ENCODE measurements at places on chromosomes 4 and X. TPM values are rescaled to one million over a fixed set of nuclear protein-coding genes. Genes with fewer than 3 reads are reported as not detected.
A peak's percentile ranks its signal among the peaks of the same experiment; 100 is the strongest.

- DNase-seq = no peak
Measured at GRCh38 chr4:36010397-36010929, 233.9 kb downstream of the ARAP2 start.

DNA sequence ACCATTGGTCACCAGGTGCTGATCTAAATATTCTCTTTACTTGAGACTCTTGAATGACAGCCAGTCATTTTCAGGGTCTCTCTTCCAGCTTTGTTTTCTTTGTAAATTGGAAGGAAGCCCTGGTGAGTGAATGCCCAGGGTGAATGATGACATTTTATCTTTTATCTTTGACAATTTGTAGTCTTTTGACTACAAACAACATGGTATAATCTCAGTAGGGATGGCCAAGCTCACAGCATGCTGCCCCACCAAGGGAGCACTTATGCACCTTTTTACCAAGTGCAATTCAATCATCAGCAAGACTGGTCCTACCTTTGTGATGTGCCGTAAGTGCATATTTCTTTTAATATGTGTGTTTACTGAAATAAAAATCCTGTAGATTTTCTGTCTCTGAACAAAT lies 5.7 kb downstream of the AFM start:
- DNase-seq = no peak

DNA sequence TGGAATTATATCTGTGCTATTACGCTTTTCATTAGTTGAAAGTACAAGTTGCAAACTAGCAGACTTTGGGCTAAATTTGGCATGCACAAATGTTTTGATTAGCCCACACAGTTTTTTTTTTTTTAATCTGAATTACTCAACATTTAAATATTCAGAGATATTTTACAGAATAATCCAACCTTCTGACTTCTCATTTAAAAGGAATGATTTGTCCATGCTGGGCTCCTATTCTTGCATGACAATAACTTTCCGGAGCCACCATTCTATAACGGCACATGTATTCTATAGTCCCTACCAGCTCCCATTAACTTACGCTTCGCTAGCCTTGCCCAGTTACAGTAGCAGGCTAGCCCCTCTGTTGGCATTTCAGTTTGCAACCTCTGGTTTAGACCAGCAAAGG lies 219.3 kb upstream of the FTHL17 start:
- no peak for DNase-seq

DNA sequence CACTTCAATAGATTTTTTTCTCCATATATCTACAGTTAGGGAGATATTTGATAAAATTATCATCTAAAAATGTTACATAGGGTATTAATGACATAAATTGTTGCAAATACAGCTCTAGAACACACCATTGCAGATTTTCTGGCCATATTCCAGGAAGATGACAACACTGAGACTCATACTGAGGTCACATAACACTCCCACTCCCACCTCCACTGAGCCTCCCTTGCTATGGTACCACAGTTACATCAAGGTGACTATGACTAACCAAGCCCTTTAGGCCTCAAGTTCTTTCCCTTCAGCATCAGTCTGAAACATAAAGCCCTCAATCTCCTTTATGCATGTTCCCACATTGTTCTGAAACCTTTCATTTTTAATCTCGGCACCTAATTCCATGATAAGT lies 932.0 kb upstream of the IGFBP7 start:
- no peak for DNase-seq

- no peak for DNase-seq
Measured at GRCh38 chr4:106993827-106994226, 42.3 kb downstream of the DKK2 start.

DNA sequence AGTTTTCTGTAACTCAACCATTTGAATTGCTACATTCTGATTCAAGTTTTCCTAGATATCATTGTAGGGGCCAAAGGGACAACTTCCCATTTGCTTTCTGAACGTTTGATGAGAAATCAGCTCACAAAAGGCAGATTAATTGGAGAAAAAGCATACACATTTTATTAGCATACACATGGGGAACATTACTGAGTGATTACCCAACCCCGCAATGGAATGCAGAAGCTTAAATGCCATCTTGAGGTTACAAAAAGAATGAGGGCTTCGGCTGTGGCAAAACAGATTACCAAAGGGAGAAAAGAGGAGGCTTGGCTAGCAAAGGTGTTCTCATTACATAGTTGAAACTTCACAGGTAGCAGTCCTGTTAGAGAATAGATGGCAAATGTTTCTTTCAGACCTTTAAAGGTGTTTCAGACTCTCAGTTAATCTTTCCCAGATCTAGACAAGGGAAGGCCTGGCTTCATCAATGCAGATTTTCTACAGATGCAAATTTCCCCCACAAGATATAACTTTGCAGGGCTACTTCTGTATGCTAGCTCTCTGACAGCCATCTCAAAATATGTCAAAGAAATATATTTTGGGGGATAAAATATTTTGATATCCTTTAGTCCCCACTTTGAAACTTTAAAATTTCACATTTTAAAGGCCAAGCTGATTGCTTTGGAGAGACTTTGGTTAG lies 26.5 kb upstream of the HERC6 start:
- DNase-seq = peak; percentile 45

- DNase-seq = no peak
Measured at GRCh38 chr4:181682367-181683047, 560.7 kb upstream of the TENM3 start.

DNA sequence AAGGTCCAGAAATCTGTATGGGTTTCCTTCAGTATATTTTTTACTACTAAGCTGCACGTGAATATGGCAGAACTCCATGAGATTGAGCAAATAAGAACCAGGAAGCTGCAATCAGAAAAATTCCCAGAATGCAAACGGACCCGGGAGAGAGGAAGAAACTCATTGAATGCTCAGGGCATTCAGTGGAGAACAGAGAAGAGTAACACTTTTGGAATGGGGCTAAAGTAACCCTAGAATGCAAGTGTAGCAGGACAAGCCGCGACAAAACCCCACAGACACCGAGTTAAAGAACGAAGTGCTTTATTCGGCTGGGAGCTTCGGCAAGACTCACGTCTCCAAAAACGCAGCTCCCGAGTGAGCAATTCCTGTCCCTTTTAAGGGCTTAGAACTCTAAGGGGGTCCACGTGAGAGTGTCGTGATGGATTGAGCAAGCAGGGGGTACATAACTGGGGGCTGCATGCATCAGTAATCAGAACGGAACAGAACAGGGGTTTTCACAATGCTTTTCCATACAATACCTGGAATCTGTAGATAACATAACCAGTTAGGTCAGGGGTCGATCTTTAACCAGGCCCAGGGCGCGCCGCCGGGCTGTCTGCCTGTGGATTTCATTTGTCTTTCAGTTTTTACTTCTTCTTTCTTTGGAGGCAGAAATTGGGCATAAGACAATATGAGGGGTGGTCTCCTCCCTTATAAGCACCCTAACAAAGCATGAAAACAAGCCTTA lies 56.4 kb downstream of the RAB28 start:
- no peak for DNase-seq

GRCh38 chr4:187364401-187364800 lies 631.2 kb upstream of the ZFP42 start:
- no peak for DNase-seq

DNA sequence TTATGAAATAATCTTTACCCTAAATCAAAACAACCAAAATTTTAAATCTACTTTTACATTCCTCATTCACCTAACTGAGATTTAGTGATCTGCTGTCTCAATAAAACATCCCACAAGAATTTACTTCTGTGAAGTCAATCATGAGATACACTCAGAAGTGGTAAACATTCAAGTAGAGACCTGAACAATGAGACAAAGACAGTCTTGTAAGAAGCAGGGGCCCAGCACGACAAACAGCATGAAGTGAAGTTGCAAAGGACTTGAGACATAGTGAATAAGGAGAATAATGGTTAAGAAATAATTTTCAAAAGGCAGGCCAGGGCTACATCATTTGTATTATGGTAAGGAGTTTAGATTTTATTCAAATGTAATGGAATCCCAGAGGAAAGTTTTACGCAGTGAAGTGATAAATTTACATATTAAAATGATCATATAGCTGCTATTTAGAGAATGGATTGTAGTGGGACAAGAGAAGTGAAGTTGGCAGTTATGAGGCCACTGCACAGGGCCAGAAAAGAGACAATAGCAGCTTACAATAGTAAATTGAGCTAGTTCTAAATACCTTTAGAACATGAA lies 101.9 kb downstream of the MAB21L2 start:
- no peak for DNase-seq

- no peak for DNase-seq
Measured at GRCh38 chrX:41029332-41029731, 55.9 kb upstream of the USP9X start.

Gene PRDM5
- 14.6 TPM for total RNA-seq

Gene HPGD
- total RNA-seq = 1.3 TPM

Gene MAGEB10
- not detected for total RNA-seq

Gene LRCH2
- 2.8 TPM for total RNA-seq

Gene KIAA1210
- 0.10 TPM for total RNA-seq

Gene DDX53
- total RNA-seq = not detected
